ENCODE measurements at places on chromosomes 2 and 18.

DNA sequence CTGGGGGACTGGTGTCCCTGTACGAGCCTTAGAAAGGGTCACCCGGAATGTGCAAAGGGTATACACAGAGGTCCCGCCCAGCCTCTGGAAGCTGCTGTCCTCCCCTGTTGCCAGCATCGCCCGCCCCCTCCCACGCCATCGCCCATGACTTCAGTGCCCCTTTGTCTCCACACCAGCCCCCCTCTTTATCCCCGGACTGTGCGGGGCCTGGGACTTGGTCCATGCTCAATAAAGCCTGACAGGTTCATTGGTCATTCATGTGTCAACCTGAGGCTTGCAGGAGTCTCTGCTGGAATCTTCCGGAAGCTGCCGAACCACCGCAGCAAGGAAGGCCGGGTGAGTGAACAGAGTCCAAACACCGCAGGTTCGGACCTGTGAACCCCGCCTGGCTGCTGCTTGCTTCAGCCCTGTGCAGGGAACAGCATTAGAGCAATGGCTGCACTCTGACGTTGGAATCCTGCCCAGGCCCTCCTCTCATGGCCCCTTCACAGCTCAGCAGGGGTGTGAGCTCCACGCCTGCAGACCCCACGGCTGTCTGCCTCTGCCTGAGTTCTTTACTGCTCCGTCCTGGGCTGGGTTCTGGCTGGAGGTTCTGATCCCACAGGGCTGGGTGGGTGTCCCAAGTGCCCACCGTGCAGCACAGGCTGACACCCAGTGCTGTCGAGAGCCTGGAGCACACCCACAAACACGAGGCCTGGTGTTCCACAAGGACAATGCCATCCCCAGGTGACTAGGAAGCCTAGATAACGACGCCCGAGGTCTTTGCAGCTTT is 96.5 kb downstream of the SEPTIN10 start:
- no peak for DNase-seq

DNA sequence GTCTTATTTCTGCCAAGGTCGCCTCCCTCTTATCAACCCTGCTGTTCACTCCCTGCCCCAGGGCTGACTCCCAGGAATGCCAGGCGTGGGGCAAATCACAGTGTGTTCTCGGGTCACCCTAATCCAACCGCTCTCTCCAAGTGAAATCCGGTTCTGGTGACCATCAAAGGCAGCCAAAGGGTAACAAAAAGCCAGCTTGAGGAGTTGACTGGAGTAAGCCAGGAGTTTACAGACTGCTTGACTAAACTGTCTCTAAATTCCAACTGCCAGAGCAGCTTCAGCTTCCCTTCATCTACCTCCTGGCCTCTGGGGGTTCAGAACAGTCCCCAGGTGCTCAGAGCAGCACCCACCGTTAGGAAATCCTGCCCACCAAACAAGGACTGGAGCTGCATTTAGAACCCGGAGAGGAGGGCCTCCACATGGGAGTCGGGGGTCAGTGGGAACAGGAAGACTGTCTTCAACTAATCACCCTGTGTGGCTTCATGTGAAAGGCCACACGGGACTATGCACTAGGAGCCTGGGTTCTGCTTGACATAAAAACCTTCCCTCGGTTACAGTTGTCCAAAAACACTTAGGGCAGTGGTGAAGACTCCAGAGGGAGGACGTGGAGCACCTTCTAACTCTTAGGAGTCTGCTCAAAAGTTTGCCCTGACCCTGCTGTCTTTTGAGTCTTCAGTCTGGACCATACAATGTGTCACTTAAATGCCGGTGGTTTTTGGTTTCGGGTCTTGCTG is 24.2 kb upstream of the MCFD2 start:
- no peak for DNase-seq

GRCh38 chr2:202950592-202950991 is 38.5 kb downstream of the CARF start:
- no peak for DNase-seq

DNA sequence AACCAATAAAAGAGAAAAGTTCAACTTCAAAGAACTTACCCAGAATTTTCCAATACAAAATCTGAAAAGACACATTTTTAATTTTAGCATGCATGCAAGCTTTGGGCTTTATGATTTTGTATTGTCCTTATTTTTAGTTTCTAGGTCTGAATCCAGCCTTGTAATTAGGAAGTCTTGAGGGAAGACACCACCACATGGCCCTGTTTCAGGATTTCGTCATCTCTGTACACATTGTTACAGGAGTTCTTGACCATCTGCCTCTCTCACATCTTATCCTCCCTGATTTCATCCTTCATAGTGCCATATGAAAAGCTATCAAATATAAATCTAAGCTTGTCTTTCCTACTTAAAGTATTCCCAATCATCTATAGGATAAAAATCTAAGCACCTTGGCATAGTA is 176.1 kb downstream of the TXNL1 start:
- DNase-seq, result no peak

DNA sequence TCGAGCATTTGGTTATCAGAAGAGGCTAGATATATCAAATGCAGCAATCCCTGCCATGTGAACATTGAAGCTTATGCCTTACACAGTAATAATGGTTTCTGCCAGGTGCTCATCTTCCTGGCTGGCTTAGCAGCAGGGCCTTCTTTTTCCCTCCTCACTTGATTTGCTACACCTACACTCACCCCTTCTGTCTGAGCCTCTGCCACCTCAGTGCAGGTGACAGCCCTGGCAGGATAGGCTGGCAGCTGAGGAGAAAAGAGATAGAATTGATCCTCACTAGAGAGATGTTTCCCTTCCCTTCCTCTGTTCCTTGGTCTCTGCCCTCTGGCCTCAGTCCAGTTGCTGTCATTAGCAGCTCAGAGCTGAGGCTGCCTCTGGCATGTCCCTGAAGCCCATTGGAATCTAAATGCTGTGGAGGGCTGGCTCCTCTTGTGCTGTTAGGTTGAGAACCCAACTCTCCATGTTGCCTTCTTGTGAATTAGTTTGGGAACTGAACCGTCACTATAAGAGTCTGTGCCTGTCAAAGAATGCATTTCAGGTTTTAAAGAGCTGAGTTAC is 18.2 kb downstream of the MPHOSPH10 start:
- no peak for DNase-seq

DNA sequence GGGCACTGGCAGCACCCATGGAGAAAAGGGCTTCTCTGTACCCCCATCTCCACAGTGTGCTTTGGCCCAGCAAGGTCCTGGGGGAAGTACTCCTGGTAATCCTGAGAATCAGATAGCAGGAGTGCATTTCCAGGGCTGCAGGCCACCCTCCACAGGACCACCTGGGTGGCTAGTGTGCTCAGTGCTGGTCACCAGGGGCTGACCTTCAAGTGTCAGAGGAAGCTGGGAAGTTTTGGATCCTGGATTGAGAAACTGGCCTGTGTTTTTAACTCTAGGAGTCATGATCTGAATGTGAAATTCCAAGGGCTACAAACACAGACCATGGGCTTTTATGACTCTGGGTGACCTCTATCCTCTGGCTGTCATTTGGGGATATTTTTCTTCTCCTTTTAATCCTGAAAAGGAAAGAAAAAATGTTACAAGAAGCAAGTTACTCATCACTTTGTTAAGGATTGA is 9.3 kb downstream of the RHOB start:
- no peak for DNase-seq

DNA sequence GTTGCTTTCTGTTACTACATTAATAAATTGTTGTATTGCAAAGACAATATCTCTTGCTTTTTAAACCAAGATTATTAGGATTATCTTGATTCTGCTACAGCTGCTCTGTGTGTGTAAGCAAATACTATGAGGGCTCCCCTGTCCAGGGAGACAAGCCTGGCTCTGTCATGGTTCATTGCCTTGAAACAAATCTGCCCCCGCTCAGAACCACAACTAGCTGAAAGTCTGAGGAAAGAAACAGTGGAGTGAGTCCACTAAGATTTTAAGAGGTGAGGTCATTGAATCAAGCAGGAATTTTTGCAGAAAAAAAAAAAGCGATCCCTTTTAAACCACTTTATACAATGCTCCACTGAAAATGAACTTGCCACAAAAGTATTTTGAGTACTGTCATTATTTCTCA is 30.8 kb upstream of the LRRTM4 start:
- no peak for DNase-seq

DNA sequence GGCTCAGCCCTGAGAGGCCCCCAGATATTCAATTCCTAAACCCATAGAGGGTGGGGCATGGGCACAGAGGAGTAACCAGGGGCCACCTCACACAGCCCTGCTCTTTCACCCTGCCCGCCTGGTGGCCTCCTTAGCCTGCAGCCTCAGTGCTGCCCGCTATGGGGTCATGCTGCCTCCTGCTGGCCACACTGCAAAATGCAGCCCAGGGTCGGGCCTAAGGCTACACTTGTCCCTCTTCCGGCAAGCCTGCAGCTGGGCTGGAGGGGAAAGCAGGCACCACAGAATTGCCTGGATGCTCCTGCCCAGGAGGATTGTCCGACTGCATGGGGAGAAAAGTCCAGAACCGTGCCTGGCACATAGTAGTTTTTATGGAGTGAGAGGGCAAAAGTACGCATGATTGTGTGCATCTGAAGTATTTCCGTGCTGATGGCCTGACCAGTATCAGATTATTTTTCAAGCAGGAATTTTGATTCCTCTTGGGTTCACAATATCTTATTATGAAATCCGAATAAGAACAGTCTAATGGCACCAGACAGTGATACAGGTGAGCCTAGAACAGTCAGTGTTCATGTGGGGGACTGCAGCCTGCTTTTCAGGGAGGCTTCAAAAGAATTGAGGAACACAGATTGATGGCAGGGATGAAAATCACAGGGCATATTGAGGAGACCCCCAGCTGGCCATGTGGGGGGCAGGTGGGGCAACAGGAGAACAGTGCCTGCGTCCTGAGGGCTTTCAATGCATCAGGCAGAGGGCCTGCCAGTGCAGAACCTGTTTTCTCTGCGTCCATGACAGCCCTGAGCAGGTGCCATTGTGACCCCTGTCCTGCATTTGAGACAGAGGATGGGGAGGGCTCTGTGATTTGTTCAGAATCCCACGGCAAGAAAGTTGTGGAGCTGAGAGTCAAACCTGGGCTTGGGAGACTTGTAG is 51.2 kb upstream of the ALPP start:
- no peak for DNase-seq

DNA sequence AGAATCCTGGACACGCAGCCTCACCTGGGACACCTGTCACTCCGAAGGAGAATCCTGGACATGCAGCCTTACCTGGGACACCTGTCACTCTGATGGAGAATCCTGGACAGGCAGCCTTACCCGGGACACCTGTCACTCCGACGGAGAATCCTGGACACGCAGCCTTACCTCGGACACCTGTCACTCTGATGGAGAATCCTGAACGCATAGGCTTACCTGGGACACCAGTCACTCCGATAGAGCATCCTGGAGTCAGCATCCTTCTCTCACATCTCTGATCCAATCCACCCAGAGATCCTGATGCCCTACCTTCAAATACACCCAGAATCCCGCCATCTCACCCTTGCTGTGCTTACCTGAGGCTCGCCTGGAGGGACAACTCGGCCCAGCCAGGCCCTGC is 154.9 kb downstream of the NDUFA10 start:
- DNase-seq, result no peak

DNA sequence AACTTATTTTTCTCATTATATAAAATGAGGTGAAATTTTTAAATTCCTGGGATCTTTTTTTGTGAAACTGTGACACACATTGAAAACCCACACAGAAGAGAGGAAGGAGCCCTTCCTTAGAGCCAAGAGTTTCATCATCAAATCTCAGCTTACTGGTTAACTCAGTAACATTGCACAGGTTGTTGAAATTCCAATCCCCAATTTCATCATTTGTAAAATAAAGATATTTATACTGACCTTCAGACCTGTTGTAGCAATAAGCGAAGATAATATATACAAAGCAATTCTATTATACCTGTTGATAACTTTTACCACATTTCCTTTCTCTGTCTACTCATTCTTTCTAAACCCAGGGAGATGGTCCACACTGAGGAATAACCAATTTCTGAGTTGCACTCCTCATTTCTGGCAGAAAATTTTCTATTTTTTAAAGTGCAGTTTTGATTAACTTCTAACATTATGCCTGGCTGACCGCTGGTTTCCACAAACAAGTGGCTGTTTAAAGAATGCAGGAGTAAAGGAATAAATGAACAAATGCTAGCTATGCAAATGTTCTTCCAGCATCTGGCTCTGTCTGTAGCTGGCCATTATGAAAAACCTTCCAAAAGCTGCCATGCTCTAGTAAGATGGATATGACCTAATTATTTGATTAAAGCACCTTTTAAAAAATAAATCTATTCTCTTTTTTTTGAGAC is 105.7 kb upstream of the LINC00305 start:
- no peak for DNase-seq

DNA sequence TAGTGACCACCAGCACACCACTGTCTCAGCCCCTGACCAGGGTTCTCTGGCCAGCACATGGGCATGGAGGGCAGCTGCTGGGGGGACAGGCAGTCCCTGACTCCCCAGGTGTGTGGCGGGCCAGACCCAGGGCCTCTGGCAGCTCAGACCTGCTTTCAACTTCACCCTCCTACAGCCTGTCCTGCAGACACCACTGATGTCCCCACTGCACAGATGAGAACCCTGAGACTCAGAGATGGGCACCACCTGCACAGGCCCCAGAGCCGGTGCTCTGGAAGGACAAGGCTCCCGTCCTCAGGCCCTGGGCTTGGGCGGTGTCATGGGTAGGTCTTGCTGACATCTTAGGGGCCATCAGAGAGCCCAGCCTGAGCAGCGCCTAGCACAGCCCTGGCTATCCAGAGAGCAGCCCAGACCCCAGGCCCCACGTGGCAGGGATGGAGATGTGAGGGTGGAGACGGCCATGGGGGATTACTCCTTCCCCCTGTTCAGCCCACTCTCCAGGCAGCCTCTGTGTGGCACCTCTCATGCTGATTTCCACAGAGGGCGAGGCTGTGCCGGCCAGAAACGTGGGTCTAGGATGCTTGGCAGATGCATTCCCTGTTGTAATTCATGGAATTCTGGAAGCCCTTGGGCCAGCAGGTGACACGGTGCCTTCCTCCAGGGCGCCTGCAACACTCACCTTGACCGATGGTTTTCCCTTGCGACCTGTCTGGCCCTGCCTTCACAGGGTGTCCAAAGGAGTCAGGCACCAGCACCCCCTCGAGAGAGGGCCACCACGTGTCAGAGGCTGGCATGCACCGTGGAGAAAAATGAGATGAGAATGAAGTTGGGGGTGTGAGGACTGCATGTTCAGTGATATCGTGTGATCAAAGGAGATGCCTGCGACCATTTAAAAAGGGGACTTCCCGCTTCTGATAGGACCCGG is 61.2 kb upstream of the GLI2 start:
- DNase-seq, result no peak

DNA sequence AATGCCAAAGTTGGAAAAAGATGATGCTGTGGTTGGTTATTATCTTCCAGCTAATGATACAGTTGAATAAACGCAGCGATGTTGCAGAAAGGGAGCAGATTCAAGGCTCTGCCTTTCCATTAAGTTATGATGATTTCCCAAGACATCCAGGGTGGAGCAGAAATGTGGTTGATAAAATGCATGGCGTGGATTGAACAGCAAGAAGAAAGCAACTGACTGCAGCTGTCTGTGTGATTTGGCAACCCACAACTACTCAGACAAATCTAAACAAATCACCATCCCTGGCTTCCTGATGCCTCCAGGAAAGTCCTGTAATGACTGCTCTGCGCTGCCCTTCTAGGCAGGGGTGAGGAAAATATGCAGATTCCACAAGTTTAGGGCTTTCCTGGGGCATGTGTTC is 166.3 kb downstream of the NRP2 start:
- DNase-seq, result no peak
